Stimulated activated CD8-positive, alpha-beta memory T cell treated with anti-CD3 and anti-CD28 coated beads, Interleukin-7, amount 100 ng/mL, for 4 hours (primary cell): ENCODE measurements at places on chromosomes 6 and 20.

- DNase-seq, result no peak
These were observed 16.6 kb downstream of the NRSN2 start for GRCh38 chr20:363319-364078.

DNA sequence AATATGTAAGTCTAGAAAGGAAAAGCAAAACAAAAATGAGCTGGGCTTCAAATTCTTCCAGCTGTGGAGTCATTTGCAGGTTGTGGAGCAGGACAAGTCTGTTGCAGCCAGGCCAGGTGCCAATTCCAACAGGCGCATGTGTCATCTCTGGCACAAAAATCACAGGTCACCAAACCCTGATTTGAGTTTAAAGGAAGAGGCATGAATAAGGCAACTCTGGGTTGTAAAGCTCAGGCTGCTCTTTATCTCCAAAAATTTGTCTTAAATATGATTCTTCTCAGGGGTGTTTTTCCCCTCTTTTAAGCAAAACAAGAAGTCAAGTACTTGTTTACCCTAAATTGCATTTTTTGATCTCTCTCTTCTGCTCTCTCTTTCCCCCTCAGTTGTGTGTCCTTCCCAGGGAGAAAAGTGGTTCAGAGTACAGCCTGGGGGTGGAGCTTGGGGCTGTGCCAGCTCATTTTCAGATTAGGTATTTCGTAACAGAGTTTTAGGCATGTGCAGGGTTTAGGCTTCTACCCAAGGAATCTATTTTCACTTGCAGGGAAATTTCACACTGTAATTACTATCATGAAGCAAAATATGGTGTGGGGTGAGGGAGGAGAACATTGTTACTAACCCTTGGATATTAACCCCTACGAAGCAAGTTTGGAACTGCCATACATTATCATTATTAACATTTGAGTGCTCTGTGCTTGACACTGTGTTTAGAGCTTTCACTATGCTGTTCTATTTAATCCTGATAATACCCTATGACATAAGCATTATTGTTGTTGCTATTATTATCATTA, 8.3 kb upstream of the NCOA3 start:
- no peak for DNase-seq

GRCh38 chr6:79127660-79128059, 49.6 kb upstream of the PHIP start:
- DNase-seq, result no peak

- DNase-seq, result no peak
These were observed 257.5 kb upstream of the TCF21 start for GRCh38 chr6:133631421-133631820.

GRCh38 chr6:125149256-125150144, 4.1 kb upstream of the TPD52L1 start:
- DNase-seq, result no peak

DNA sequence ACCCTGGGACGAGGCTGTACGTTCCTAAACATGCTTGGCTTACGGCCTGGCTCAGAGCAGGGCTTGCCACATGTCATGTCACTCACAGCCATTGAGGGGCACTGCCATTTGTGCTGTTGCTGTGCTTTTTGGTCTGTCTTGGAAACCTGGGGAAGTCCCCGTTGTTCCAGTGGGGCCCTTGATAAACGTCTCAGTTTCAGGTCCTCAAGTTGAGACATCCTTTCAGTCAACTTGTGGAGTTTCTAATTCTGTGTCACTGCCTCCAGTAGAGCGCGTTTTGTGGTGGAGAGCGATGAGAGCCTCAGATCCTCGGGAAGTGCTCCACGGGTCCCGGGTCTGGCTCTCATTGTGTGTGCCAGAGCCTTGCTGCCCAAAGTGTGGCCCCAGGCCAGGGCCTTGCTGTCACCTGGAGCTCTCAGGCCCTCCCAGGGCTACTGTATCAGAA, 43.0 kb upstream of the CCR6 start:
- no peak for DNase-seq

DNA sequence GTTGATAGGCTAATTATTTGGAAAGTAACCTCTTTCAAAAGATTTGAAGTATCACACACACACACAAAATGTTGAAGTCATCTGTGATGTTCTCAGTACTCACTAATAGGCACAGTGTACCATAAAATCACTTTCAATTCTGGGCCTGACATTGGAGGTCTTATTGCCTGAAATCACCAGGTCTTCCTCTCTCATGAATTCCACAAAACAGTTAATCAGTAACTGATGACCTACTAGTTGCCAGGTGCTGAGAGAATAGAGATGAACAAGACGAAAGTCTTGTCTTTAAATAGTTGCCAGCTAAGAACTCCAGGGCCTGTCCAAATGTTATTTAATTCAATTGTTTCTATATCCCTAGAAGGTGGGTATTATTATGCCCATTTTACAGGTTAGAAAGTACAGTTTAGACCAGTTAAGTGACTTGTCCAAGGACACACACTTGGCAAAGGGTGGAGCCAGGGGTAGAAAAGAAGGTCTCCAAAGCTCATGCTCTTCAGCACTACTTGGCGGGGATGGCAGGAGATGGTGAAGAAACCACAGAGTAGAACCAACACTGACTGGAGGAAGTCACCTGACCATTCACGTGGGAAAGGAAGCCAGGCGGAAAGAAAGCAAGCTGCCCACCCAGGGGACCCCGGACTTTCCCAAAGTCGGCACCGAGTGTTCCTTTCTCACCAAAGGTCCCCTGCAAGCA, 116.4 kb downstream of the KIF6 start:
- no peak for DNase-seq

DNA sequence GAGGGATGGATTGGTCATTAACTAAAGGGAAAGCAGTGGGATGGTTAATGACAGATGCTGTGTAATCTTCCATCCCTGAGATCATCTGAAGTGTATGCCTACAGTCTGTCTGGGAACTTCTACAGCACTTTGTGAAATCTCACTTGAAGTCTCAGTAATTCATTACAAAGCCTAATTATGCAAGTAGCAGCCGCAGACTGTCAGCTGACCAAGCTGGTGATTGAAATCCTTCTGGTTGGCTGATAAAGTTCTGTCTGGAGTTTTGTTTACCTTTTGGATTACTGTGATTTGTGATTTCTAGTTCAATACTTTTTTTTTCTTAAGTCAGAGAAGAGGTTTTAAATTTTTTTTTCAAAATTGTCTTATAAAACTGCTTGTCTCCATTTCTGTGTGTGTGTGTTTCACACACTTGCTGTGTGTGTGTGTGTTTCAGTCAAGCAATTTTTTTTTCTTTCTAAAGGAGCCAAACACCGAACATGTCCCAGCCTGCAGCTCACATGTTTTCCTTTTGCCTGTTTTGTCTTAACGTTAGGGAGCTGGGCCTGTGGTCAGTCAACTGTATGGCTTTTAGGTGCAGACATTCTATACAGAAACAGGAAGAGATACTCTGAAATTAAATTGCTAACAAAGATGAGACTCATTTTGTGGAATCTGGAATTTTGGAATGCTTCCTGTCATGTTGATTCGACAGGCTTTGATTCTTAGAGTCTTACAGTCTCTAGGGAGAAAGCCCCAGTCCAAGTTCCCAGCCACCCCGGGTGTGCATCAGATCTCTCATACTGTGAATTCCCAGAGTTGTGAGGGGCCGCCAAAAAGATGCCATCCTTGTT, 28.5 kb upstream of the ADGRF4 start:
- no peak for DNase-seq

DNA sequence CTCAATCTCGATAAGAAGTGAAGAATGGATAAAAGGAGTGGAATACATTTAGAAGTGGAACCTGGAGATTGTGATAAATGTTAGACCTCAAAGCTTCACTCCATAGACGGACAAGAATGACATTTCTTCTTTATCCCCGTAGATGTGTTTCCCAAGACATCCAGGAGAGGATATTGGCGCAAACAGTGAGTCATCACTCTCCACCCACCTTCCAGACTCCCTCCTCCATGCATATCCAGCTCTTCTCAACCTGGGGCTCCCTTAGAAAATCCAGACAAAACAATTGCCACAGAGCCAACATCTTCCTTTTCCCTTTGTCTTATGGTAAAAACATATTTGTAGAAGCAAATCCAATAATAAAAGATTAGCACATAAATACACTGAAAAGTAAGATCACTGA, 586.1 kb downstream of the PTPRT start:
- DNase-seq, result no peak

GRCh38 chr20:32140603-32141002, 31.1 kb downstream of the TM9SF4 start:
- DNase-seq, result no peak

GRCh38 chr6:117280922-117281321, 15.6 kb downstream of the VGLL2 start:
- DNase-seq, result no peak

- no peak for DNase-seq
These were observed 1.5 kb downstream of the PRRT1 start for GRCh38 chr6:32149932-32150870.

DNA sequence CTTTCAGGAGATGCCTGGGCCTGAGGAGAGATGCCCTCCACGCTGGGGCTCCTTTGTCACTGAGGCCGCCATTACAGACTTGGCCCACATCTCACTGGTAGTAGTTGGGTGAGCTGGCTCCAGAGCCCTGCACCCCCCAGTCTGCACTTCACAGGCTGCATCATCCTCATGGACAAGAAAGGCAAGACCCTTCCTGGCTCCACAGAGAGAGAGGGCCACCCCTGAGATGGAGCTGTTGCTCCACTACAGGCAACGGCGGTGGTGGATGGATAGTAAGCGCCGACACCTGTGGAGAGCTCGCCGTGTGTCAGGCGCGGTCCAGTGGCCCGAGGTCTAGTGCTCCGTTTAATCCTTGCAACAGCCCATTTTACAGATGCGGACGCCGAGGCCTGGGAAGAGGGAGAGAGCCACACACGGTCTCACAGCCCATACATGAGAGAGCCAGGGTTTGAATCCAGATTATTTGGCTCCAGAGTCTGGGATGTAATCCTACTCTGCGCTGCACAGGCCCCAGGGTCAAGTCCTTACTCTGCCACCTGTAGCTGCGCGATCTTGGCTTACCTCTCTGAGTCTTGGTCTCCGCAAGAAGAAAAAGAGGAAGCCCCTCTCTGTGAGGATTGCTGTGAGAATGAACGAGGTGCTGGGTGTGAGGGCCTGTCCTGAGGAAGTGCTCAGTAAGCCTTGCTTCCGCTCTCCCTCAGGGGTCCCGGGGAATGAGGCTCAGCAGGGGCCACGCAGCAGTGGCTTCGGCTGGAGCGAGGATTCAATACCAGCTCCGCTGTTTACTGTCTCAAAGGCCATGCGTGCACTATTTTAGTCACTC, 34.5 kb downstream of the SPDEF start:
- no peak for DNase-seq

DNA sequence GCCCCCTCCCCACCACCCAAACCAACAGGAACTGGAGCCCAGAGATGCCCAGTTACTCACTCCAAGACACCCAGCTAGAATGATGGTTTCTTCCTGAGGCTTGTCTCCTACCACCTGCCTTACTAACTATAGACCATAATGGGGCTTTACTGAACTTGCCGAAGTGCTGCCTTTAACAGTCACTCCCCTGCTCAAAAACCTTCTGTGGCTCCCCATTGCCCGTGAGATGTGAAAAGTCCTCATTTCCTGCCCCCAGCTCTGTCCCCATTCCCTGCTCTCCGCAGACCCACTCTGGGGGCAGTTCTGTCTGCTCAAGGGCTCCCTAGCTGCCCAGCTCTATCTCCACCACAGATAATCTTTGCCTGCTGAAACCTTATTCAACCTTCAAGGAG, 4.9 kb downstream of the SIGLEC1 start:
- no peak for DNase-seq

DNA sequence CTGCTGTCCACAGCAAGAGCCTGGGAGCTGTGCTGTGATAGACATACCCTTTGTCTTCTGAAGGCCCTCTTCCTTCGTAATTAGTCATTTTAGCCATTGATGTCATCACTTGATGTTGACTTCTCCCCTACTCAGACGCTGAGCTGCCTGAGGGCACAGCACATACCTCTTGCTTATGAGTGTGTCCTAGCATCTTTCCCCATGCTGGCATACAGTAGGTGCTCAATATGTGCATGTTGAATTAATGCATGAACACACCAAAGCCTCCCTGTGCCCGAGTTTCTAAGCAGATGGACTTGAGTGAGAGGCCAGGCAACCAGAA, 35.8 kb upstream of the FAM83D start:
- DNase-seq, result no peak

DNA sequence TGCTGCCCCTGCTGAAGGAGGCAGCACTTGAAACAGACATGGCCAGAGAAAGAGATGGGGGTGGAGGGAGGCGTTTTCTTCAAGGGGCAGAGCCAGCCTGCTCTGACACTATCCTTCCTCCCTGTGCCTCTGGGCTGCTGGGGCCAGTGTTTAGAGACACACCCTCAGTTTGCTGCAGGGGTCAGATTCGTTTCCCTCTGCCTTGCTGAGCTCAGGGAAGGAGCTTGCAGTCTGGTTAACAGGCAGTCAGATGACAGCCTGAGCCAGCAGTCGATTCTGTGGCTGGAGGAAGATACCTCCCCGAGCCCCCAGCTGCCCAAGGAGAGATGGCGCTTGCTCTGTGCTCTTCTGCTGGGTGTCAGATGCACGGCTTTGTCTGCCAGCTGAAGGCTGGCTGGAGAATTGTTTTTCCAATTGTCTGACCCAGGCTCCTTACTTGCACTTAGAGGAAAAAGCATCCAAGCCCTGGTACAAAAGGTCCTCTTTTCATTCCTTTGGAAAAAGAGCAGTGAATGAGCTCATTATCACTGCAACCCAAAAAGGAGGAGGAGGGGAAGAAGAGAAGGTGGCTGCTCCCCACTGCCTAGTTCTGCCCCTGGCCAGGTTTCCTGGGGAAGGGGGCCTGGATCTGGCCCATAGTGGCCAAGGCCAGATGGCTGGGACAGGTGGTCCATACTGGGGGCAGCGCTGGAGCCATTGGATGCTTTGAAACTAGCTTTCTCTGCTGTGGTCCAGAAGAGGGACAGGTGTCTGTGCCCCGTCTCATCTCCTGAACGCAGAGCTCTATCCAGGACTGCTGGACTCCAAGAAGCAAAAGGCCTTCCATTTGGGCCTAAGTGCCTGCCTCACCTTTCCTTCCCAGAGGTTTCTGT, 88.2 kb downstream of the TCP11 start:
- no peak for DNase-seq

- peak; percentile 35 for DNase-seq
These were observed 9.0 kb upstream of the HSP90AB1 start for GRCh38 chr6:44237813-44238433.

- DNase-seq, result no peak
These were observed 17.5 kb downstream of the TTBK1 start for GRCh38 chr6:43260791-43261190.

- DNase-seq, result no peak
These were observed 793 bp downstream of the GMPR start for GRCh38 chr6:16238963-16239797.

GRCh38 chr6:145758113-145758512, 22.8 kb upstream of the EPM2A start:
- DNase-seq, result no peak

GRCh38 chr6:63883597-63883996, 248.0 kb downstream of the PHF3 start:
- DNase-seq, result no peak

- DNase-seq, result no peak
These were observed 652.3 kb downstream of the EPHA7 start for GRCh38 chr6:92767101-92767500.
